ENCODE measurements at places on chromosomes 3 and 15.

DNA sequence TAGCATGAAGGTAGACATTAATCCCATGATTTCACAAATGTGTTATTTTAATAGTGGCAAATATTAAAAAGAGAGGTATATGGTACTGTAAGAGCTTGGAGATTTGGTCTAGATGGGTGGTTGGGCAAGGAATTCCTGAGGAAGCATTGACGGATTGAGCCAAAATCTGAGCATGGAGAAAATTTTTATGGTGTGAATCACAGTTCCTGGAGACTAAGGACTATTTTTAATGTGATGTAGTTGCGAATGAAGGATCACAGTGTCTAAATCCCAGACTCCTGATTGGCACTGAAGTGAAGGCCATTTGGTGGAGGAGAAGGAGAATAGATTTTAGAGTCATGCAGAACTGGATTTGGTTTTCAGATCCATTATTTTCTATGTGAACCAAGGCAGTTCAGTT, 188.7 kb upstream of the FEZF2 start:
- peak; percentile 41 for DNase-seq

DNA sequence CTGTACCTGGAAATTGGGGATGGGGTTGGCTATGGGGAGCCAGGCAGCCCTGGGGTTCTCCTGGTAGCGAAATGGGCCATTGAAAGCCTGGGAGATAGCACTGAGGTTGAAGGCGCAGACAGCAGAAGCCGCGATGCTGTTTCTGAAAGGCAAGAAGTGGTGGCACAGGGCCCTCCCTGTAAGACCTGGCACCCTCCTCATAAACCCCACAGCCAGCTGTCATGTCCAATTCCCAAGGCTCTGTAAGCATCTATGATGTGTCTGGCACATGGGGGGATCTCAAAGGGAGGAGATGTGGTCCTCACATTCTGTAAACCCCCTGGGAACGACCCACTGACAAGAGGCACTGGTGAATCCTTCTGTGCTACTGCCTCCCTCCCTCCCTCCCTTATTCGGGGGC, 104.0 kb downstream of the SEMA5B start:
- no peak for DNase-seq

DNA sequence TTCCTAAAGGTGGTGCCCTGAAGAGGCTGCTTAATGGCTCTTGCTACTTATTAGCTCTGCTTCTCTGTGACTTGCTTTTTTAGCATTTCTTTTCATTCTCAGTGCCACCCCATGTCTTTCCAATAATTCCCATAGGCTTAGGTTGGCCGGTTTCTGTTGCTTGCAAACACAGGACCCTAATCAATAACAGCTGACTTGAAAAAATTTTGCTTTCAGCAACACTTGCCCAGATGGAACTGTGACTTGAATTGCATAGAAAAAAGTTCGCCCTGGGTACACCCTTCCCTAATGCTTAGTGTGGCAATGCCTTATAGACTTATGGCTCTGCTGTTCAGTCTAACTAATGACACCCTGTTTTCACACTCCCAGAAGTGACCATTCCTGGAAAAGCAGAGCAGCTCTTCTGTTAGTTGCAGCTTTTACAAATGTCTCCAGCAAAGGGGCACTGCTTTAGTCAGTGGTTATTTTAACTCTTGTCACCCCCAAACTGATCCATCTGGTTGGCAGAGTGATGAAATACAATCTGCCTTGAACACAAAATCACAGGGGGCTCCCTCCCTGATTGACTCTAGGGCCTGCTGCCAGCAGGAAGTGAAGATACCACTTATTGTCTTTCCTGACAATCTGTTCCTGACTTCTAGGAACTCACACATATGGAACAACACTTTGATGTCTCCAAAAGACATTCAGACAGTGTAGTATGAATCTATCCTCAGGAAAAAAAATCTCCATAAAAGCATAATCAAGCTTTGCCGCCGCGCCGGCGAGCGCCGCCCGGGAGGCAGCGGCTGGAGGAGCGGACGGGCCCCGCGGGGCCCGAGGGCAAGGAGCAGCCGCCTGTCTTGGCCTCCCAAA, 9.7 kb upstream of the SLMAP start:
- no peak for DNase-seq

DNA sequence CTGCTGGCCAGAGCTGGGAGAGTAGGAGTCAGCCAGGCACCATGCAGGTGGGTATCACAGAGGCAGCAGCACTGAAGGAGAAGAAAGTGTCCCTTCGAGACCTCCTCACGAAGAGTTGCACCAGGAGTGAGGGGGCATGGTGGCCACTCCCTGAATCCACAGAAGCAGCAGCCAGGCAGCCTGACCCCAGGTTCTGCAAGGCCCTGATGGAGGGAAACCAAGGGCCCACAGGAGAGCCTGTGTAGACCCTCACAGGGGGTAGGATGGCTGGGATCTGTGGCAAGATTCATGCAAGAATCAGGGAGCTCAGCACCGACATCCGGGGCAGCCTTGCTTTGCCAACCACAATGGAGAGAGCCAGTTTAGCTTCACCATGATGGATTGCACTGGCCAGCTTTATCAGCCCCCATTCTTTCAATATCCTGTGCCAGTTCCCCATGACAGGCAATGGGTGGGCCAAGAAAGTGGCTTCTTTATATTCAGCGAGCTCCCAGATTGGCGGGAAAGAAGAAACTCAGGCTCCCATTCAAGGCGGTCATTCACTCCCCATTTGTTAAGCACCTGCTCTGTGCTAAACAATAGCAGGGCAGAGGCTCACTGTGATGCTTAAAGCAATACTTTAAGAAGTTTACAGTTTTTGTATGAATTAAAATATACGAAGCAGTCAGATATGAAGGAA, 33.5 kb upstream of the TBC1D21 start:
- DNase-seq: no peak

- DNase-seq: no peak
Measured at GRCh38 chr3:39102504-39103323, 4.7 kb downstream of the GORASP1 start.

DNA sequence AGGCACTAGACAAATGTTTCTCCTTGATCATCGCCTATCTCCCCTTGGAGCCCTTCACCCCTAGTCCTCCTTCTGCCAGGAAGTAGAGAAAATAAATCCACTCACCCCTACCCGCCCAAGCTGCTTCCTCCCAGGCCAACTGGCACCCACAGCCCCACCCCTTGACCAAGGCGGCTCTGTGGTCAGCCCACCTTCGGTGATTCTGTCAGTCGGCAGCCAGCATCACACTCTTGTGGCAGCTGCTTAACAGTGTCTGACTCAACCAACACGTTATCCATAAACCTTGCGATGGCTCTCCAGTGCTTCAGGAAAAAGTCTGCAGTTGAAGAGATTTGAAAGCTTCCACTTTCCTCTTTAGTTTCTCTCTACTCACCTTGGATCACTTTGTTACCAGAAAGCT, 7.6 kb downstream of the SHF start:
- DNase-seq: peak; percentile 65
